T-cell (primary cell): ENCODE measurements at places on chromosomes 16 and 17. TPM values are rescaled to one million over a fixed set of nuclear protein-coding genes. Genes with fewer than 3 reads are reported as not detected.

Gene ABCC11
- total RNA-seq: not detected

Gene KRT23
- total RNA-seq: not detected

Gene IST1
- 278 TPM for total RNA-seq

Gene PTGES3L
- total RNA-seq: 0.44 TPM

Gene DPEP3
- total RNA-seq: 1.3 TPM

Gene FMNL1
- total RNA-seq: 469 TPM

Gene BIRC5
- 1.9 TPM for total RNA-seq

Gene RAC3
- total RNA-seq: 3.6 TPM

Gene KRTAP2-3
- not detected for total RNA-seq
